ENCODE measurements at places on chromosomes 4 and X.

- DNase-seq = no peak
These were observed 41.8 kb downstream of the NPY5R start for GRCh38 chr4:163385466-163385865.

- no peak for DNase-seq
These were observed 33.1 kb downstream of the FTHL17 start for GRCh38 chrX:31038575-31039326.

DNA sequence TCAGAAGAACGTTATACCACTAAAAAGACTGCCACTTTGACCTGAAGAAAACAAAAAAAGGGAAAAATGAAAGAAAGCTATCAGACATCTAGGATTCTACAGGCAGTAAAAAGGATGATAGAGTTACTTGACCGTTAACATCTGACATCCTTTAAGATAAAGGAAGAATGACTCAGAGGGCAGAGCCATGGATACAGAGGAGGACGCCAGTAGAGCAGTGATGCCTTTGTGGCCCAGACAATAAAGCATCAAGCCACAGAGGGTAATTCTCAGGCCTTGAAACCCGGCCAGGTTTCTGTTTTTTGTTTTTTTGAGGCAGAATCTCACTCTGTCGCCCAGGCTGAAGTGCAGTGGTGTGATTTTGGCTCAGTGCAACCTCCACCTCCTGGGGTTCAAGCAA is 9.5 kb upstream of the BEX1 start:
- no peak for DNase-seq

DNA sequence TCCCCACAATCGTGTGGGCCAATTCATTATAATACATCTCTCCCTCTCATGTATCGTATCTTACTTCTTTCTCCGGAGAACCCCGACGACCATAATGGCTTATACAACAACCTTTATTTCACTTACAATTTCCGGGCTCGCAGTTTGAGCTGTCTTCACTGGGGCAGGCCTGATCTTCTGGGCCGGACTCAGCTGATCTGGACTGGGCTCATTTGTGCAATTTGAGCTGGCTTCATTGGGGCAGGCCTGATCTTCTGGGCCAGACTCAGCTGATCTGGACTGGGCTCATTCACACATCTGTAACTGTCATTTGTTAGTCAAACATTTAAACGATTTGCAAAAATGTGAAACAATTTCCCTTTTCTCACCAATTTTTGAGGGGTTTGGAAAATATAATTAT is 171.5 kb upstream of the FRG1 start:
- DNase-seq = no peak

DNA sequence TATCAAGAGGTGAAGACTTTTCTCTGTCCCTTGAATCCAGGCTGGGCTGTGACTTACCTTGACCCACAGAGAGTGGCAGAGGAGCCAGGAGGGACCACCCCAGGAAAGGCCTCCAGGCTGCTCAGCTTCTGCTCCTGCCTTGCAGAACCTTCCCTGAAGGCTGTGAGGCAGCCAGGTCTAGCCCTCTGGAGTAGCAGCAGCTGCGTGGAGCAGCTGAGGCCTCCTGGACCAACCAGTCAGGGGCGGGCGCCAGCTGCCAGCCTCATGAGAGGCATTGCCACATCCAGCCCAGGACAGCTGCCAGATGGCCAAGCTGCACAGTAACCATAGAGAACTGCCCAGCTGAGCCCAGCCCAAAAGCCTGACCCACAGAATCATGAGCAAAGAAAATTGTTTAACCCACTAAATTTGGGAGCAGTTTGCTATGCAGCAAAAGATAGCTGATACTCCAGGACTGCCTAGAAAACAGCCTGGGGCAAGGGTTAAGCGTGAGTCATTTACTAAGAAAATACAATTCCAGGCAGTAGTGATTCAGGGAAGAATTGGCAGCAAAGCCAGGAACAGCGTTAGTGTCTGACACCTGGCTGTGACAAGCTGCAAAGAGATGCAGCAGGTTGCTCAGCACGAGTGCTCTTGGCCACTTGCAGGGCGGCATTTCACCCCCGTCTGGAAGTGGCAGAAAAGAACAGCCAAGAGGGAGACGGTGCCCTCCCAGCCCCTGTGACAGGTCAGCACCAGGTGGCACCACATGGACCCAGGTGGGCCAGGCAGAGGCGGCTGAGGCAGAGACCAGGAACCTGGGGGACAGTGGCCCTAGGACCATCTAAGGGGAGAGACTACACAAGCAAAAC is 14.7 kb upstream of the PDE6B start:
- no peak for DNase-seq

GRCh38 chrX:56803850-56804681 is 75.0 kb downstream of the NBDY start:
- DNase-seq = no peak

GRCh38 chrX:129754056-129755024 is 15.6 kb downstream of the XPNPEP2 start:
- DNase-seq = no peak

DNA sequence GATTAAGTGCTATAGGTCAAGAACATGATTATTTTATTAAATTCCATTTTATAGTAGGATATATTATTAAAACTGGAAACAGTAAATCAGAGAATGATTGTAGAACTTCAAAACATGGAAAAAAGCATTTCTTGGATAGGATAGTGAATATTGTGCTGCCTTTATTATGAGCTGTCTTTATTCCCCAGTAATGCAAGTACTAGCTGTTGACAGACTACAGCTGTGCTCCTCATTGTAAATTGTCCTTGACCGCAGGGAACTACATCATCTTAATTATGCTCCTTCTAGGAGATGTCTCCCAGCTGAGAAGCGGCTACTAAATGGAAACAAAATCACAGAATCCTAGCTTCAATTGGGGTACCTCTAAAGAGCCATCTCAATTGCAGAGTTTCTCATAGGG is 1457.2 kb upstream of the PCDH7 start:
- no peak for DNase-seq

GRCh38 chr4:147674073-147674472 is 9.9 kb downstream of the PRMT9 start:
- DNase-seq = no peak

- no peak for DNase-seq
These were observed 380.6 kb upstream of the MAGEB2 start for GRCh38 chrX:29834764-29835163.

GRCh38 chr4:21596521-21596920 is 352.1 kb downstream of the KCNIP4 start:
- no peak for DNase-seq

GRCh38 chrX:82734140-82734539 is 774.0 kb upstream of the POU3F4 start:
- no peak for DNase-seq

- DNase-seq = no peak
These were observed at the start of gene TBC1D8B for GRCh38 chrX:106802388-106803275. TSS of gene TBC1D8B (plus strand) at chrX:106802673. CDS start at chrX:106802854, 181 bp downstream.

DNA sequence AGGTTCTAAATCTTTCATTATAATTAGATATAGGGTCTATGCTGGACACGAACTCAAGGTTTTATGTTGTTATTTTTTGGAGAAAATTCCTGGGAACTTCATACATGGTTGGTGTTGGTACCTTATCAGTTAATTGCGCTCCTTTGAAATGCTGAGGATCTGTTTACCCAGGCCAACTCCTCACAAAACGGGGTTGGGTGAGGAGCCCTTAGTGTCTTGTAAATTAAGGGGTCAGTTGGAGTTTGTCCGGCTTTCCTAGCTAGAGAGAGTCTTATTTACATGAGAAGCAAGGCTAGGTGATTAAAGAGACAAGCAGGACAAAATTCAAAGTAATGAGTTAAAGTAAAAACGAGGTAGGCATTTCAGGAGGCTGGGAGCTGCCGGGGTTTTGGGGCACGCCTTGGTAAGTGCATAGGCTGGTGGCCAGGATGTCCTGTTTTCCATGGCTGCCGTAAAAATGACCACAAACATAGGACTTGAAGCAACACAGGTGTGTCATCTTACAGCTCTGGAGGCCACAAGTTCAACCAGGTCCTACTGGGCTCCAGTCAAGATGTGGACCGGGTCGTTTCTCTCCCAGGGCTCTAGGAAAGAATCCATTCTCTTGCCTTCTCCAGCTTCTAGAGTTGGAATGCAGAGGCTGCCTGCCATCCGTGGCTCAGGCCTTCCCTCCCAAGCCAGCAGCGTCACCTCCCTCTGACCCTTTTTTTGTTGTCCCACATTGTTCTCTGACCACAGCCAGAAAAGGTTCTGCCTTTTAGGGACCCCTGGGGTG is 19.8 kb downstream of the PSAPL1 start:
- no peak for DNase-seq

DNA sequence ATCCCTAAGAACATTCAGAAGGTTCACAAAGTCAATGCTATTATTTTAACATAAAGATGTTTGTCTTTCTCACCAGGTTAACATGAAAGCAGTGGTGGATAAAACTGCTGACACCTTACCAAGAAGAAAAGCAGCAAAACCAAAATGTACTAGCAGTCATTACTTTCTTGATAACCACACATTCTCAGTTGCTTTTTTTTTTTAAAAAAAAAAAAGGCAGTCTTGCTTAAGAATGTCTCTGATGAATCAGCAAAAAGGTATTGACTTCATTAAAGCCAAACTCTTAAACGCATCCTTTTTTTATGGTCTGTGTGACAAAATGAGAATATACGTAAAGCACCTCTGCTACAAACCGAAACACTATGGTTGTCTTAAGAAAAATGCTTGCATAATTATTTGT is 31.9 kb downstream of the CDKL2 start:
- DNase-seq = no peak

DNA sequence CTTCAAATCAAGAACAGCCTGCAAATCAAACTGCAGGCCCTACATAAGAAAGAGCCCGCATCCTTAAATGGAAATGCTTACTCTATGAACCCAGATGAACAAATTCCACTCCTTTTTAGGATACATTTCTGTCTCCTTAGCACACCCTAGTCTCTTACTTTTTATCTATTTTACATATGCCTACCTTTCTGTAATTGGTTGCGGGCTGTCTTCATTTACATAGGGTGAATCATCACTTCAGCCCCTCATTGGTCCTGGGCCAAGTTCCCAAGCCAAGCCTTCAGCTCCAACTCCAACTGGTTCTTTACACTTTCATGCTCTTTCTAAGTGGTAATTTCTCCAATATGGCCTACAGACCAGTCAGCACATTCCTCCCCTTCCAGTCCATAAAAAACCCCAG is 219.3 kb downstream of the TRAM1L1 start:
- no peak for DNase-seq

Data from stimulated activated CD4-positive, alpha-beta T cell treated with anti-CD3 and anti-CD28 coated beads, Interleukin-15, amount 100 ng/mL, for 1 hour (primary cell).